ENCODE measurements at places on chromosomes 2 and 18.

GRCh38 chr2:8821276-8822217, 15.9 kb downstream of the KIDINS220 start:
- no peak for DNase-seq

DNA sequence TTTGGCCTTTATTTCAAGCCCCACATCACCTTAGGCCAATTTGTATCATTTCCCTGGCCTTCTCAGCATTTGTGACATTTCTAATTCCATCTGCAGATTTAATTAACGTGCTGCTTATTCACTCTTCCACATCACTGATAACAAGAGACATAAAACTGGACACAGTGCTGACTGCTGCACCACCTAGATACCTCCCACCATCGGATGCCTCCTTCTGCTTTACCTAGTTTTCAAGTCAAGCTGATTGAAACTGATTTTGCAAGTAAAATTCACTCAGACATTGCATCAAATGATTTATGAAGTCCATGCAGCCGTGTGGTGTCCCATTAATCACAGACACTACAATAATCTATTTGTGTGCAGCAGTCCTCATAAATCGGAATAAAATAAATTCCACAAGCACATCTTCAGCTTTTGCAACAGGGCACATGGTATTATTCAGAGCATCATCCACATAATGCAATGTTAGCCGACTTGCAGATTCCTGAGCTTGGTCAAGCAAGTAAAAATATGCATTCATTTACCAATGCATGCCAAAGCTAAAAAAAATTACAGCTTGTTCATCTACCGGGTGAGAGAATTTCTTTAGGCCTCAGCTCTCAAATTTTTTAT, 15.9 kb upstream of the CRIM1 start:
- no peak for DNase-seq

- DNase-seq: no peak
These were observed 149.1 kb upstream of the CELF4 start for GRCh38 chr18:37714691-37715090.

DNA sequence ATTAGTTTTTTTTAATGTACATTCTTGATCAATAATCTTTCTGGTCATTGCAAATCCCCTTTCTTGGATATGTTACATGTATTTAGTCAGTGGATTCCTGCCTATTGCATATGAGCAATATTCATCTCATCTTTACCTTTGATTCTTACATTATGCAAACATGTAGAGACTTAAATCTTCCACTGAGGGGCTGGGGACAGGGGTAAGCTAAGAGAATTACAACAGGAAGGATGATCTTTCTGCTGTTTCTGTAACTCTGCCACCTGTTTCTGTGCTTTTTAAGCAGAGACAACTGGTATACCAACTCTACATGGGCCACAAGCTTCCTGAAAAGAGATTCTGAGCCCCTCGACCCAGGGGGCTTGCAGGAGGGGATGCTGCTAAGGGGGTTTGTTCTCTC, 68.6 kb downstream of the RND3 start:
- no peak for DNase-seq

- DNase-seq: no peak
These were observed 656 bp downstream of the UNC80 start for GRCh38 chr2:209772290-209772685.

DNA sequence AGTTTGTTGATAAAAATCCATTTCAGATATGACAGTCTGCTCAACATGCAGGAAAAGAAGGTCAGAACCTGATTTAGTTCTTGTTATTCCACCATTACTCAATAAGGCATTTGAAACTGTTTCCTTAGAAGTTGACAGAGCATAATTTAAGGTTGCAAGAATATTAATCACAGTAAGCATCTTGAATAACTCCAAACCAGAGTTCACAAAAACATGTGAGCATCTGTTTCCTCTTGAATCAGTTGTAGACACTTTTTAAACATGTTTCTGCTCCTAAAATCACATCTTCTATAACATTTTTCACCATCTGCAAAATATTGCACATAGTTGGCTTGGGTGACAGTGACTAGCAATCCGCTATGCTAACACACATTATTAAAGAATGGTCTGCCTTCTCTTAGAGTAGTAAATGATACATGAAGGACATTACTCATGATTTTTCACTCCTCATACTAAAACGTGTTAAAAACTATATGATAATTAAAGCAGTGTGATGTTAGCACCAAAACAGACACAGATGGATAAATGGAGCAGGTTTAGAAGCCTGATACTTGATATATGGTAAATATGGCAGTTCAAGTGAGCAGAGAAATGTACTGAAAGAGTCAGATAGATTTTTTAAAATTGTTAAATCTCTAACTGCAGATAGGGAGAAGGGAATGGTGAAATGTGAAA, 30.3 kb downstream of the AKAIN1 start:
- no peak for DNase-seq

DNA sequence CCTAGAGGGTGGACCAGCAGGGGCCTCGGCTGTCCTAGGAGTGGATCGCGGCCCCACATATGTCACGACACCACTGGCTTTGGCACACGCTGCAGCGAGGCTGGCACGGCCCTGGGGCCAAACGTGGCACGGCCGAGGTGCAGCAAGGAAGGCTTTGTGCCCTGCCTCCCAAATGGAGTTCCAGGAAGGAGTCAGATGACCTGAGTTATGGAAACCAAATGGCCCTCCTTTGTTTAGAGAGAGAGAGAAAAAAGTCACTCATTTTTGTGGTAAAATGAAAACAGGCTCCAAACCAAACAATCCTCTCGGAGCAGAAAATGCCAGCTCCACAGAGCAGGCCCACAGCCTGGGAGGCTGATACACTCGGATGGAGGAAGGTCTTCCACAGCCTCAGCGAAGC, 105.6 kb downstream of the ANTXR1 start:
- DNase-seq: no peak

- no peak for DNase-seq
These were observed 8.3 kb downstream of the C2orf81 start for GRCh38 chr2:74413001-74413698.

- no peak for DNase-seq
These were observed 113.5 kb upstream of the FZD5 start for GRCh38 chr2:207883002-207883780.

DNA sequence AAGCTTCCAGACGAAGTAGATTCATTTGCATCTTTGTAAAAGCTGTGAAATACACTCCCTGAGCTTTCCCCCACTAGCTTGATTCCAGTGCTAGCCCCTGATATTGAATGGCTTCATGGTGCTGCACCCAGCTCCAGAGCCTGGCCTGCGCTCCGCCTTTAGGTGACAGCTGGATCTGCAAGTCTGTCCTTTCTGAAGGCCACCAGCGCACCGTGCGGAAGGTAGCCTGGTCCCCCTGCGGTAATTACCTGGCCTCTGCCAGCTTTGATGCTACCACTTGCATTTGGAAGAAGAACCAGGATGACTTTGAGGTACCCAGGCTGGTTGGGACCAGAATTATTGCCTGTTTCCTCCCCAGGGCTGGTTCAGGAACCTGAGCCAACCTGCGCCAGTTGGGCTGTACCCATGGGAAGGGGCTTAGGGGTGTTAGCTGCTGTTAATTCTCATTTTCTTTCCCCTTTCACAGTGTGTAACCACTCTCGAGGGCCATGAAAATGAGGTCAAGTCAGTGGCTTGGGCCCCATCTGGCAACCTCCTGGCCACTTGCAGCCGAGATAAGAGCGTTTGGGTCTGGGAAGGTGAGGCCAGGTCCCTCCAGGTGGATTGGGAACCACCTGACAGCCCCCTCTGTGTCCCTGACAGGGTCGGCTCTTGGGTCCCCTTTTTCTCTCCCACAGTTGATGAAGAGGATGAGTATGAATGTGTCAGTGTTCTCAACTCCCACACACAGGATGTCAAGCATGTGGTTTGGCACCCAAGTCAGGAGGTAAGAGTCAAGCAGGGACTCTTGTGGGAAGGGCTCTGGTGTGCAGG, 1.3 kb downstream of the CIAO1 start:
- no peak for DNase-seq

GRCh38 chr18:58292638-58293037, 248.6 kb downstream of the NEDD4L start:
- DNase-seq: no peak

All from cortex of kidney (tissue), 1 donor.